ENCODE measurements at places on chromosomes 4 and X. TPM values are rescaled to one million over a fixed set of nuclear protein-coding genes. Genes with fewer than 3 reads are reported as not detected.

Gene EFHC2
- total RNA-seq, result 3.4 TPM

DNA sequence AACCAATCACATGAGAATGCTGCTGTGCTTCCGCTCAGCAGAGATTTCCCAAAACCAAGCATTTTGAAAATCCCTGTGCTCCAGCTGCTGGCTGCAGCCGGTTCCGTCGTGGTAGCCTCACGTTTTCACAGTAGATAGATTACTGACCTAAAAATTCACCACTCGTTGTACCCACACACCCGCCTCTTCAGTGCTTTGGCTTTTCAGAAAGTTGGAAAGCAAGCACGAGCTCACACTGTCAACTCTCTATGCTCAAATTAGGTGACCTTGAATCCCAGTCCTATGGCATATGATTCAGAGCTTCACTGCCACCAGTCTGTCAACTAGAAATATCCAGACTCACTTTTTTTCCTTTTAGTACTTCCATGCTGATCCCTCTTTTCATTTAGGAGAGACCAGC lies 168.9 kb downstream of the DCTD start:
- no peak for DNase-seq

Gene RAB41
- total RNA-seq, result not detected

Gene BEX1
- 67.0 TPM for total RNA-seq
